T-helper 1 cell treated with Interleukin-12 subunit alpha and Interleukin-12 subunit beta and Interleukin-4 antibody, amounts not matched to agents 30 ng/mL and 1 ng/mL, for 36 hours (primary cell): ENCODE measurements at places on chromosomes 4 and X. TPM values are rescaled to one million over a fixed set of nuclear protein-coding genes. Genes with fewer than 3 reads are reported as not detected.

The PABPC1L2A gene
- total RNA-seq, result not detected in 2 replicates

The IRF2 gene
- 115 and 125 TPM in 2 replicates for total RNA-seq

The SLC10A6 gene
- not detected in 2 replicates for total RNA-seq

The NMU gene
- not detected in 2 replicates for total RNA-seq

The SERTM2 gene
- not detected in 2 replicates for total RNA-seq

The SMIM10L2A gene
- total RNA-seq, result 0.64 and 0.80 TPM in 2 replicates

The FHIP1A gene
- not detected in 2 replicates for total RNA-seq

The RAI2 gene
- 0.12 TPM in 1 of 2 replicates, not detected in the other for total RNA-seq

The ODAM gene
- total RNA-seq, result not detected in 2 replicates

The CENPE gene
- 35.3 and 40.5 TPM in 2 replicates for total RNA-seq

The HSFX3 gene
- total RNA-seq, result not detected in 2 replicates

The DDX60 gene
- total RNA-seq, result 97.5 TPM in 2 replicates

The TAF7L gene
- 0.12 and 0.29 TPM in 2 replicates for total RNA-seq

The GAB3 gene
- total RNA-seq, result 26.4 and 32.1 TPM in 2 replicates

The FMR1NB gene
- total RNA-seq, result not detected in 2 replicates

The NAAA gene
- total RNA-seq, result 28.4 and 29.4 TPM in 2 replicates

The RAP1GDS1 gene
- total RNA-seq, result 48.5 and 53.0 TPM in 2 replicates

The HHIP gene
- total RNA-seq, result not detected in 2 replicates

The AMMECR1 gene
- 11.1 and 11.7 TPM in 2 replicates for total RNA-seq

The NUDT9 gene
- 11.2 and 11.6 TPM in 2 replicates for total RNA-seq

The PRR32 gene
- total RNA-seq, result not detected in 2 replicates

The GAGE12H gene
- total RNA-seq, result not detected in 2 replicates

The SATL1 gene
- not detected in 2 replicates for total RNA-seq

The SCRG1 gene
- not detected in 2 replicates for total RNA-seq

The NR3C2 gene
- total RNA-seq, result 0.83 and 0.85 TPM in 2 replicates

The GPC3 gene
- total RNA-seq, result 0.07 and 0.12 TPM in 2 replicates

The NWD2 gene
- total RNA-seq, result not detected in 2 replicates

The HSD17B13 gene
- 0.15 and 0.22 TPM in 2 replicates for total RNA-seq

The SHOX gene
- not detected in 2 replicates for total RNA-seq

The XG gene
- 0.12 and 0.95 TPM in 2 replicates for total RNA-seq

The ASB12 gene
- total RNA-seq, result not detected in 2 replicates
